ENCODE measurements at places on chromosomes 4 and X.

DNA sequence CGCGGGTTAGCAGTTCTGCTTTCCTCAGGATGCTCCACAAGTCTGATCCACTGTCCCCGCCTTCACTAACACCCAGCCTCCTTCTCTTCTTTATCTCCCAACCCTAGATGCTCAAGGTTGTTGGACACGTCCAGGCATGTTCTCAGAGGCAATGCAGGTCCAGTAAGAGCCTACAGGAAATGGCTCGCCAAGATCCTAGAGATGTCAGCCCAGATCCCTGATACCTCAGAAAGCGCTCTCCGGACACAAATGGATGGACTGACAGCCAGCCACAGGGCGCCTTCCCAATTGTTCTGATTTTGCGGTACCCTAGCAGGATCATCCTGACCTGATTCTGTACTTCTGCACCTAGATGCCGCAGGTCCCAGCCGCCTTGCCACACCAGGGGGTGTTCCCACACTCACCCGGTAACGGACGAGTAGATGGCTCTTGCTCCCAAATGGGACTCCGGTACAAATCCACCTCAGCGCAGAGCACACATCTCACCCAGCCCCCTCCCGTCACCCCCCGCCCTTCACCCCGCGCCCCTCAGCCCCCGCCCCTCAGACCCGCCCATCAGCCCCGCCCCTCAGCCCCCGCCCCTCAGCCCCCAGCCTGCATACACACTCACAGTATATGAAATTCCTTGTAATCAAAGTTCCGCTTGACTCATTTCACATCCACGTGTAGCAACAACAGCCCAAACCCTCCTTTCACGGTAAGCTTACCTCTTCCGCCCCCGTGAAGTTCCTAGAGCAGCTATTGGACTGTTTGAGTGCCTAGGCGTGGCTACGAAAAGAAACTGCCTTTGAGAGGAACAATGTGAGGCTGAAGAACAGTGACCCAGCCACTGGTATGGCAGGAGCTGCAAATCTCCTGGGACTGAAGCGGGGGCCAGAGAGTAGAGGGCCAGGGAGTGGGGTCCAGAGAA, at the start of gene EDA2R:
Gene EDA2R, minus strand, starts transcription at position 488 of the 910 bp plus-strand sequence. CDS start 23,058 bp downstream, outside the sequence.
- DNase-seq = peak; percentile 83

DNA sequence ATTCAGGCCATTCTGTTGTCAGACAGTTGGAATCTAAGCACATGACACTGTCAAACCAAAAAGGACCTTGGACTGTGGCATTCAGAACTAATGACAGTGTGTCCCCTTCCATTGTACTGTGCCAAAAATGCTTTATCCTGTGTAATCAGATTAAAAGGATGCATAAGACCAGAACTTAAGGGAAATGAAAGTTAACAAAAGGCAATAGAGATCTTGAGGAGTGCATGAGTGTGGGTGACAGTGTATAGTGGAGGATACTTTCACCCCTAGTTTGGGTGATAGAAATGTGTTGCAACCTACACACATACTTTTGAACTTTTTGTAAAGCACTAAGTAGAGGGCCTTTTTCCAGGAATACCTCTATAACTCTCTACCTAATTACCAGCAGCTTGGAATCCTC, 4.5 kb downstream of the CYSLTR1 start:
- no peak for DNase-seq

GRCh38 chr4:15145709-15146108, 143.4 kb downstream of the CPEB2 start:
- no peak for DNase-seq

- DNase-seq = no peak
Observed at GRCh38 chr4:89486042-89486441, 178.4 kb upstream of the GPRIN3 start.

DNA sequence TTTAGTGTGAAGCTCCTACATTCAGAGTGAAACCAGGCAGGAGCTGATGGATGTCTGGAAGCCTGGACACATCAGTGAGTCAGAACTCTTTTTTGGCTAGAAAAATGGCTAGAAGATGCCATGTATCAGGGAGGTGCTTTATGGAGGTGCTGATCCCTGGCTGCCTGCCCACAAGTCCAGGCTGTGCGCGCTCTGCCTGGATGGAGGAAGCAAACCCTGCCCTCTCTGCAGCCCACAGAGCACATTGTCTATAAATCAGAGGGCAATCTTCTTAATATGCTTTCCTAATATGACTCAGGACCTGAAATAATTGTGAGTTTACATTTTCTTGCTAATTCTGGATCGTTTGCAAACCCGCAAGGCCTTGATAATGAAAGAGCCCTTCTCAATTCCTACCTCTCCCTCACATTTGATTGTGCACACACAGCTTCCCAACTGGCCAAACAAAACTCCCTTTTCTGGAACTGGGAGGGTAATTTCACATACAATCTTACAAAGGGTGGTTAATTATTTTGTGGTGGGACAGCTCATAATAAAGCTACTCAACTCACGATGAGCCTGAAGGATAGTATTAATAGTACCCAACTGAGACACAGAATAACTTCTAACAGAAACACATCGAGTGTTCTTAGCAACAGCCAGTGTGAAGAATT, 11.7 kb downstream of the MFAP3L start:
- DNase-seq = no peak

DNA sequence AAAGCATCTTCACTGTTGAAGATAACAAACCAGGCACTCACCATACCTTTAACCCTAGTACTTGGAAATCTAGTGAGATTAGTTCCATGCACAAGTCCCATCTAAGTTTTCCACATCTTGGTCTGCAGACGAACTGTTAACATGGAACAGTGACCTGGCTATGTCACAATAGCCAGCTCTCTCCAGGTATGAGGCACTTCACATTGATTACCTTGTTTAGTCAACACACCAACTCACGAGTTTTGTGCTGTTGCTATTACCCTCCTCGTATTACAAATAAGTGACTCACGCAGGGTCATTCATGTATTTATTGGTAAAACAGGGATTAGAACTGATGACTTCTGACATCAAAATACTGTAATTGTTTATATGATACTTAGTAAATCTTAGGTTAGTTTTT, 36.4 kb upstream of the FRAS1 start:
- no peak for DNase-seq

DNA sequence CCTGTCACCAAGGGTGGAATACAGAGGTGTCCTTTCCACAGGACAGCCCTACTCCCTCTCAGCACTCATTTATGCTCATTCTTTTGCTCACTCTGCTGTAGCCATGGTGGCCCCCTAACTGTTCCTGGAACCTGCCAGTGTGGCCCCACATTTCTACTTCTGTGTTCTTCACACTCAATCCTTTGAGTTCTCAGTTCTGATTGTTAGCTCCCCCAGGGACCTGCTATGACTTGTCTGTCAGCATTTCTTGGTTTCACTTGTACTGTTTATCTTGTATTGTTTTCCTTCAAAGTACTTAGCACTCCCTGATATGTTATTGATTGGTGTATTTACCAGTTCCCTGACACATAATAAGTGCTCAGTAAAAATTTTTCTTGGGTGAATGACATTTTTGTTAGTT, 14.9 kb downstream of the VBP1 start:
- no peak for DNase-seq

DNA sequence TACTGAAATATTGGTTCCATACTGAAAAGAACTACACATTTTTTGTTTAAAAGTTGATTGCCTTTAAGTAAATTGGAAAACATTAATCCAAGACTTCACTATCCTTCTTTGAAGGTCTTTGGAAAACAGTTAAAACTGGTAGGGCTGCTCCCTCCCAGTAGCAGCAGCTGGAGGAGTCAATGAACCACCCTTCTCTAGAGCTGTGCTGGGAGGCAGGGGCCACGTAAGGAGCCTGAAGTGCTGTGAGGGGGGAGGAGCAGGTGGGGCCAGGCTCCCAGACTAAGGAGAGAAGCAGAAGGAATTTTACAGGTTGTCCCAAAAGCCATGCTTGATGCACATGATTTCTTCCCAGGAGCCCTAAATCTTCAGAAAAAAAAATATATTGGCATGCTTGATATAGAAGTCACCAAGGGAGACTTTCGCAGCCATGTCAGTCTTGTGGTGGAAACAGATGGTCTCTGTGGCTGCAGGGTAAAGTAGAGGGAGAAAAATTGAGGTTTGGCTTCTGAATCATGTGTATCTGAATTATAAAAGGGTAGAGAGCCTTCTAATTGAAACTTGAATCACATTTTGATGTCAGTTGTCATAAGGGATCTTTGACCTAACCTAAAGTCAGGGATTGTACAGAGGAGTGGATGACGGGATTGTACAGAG, 673.2 kb upstream of the FRG1 start:
- no peak for DNase-seq

- no peak for DNase-seq
Observed at GRCh38 chrX:110437686-110438085, 79.0 kb downstream of the RTL9 start.

- DNase-seq = peak; percentile 84
Observed at GRCh38 chr4:56301181-56301996, 85.9 kb downstream of the AASDH start.

GRCh38 chr4:78119698-78120097, 62.6 kb downstream of the FRAS1 start:
- no peak for DNase-seq

DNA sequence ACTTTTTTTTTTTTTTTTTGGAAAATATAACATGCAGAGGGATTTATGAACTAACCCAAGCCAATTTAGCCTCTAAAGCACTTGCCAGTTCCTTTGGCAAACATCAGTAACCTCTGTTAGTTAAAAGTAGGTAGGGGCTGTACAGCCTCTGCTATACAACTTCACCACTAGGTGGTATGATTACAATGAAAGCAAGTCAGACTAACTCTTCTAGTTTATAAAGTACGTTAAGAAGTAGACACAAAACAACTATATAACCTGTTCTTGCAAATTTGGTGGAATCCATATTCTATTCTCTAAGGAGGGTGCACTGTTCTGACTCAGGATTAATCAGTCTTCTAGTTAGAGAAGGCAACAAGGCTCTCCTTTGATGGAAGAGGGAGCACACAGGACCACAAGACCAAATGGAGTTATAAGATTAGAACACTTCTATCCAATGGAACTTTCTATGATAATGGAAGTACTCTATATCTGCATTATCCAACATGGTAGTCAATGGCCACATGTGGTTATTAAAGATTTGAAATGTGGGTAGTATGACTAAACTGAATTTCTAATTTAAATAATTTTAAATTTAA, 12.8 kb downstream of the AIMP1 start:
- peak; percentile 26 for DNase-seq

DNA sequence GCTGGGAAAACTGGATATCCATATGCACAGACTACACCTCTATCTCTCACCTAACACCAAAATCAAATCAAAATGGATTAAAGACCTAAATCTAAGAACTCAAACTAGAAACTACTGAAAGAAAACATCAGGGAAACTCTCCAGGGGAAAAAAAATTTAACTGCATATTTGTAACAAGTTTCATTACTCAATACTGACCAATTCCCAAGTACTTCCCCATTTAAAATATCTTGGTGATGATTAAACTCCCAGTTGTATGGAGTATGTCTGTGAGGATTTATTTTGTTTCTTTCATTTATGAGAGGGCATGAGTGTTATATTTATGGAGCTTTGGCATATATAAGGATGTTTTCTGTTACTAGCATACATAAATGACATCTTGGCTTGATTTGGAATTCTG, 112.3 kb upstream of the IL15 start:
- no peak for DNase-seq
